ENCODE measurements at places on chromosomes 7 and 10.

DNA sequence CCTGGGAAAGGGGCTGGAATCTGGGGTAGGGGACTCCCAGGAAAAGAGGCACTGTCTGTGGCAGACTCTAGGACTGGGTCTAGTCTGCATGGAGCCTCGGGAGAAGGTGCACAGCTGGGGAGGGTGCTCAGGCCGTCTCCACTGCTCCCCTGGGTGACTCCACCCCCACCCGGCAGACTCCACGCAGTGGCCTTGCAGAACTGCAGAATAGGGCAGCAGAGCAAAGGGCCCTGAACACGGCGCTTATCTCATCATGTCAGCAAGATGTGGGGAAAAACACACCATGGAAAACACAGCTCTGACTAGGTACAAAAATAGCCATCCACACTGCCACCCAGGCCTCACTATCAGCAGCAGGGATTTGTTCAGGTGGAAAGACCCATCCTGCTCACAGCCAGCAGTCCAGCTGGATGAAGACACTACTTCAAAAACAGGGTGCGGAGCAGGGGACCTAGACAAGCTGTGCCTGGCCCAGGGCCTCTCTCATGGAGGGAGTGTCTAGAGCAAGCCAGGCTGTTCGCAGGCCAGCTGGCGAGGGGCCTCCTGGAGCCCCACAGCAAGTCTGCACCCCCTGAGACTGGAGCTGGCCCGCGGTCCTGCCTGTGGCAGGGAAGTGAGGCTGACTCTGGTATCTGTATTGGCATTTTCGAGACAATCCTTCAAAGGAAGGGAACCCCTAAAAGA is 11.7 kb downstream of the MAT1A start:
- no peak for DNase-seq

- DNase-seq, result no peak
These were observed 54.5 kb downstream of the CAV1 start for GRCh38 chr7:116579322-116579721.

DNA sequence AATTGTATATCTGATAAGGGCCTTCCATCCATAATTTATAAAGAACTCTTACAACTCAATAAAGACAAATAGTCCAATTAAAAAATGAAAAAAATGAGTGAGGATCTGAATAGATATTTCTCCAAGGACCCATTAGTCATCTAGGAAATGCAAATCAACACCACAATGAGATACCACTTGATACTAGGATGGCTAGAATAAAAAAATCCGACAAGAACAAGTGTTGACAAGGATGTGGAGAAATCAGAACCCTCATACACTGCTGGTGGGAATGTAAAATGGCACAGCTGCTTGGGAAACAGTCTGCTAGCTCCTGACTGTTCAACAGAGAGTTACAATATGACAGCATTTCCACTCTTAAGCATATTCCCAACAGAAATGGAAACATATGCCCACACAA is 24.6 kb downstream of the ALOX5 start:
- DNase-seq, result no peak

- DNase-seq, result no peak
These were observed 143.5 kb downstream of the ADCY1 start for GRCh38 chr7:45717537-45718235.

DNA sequence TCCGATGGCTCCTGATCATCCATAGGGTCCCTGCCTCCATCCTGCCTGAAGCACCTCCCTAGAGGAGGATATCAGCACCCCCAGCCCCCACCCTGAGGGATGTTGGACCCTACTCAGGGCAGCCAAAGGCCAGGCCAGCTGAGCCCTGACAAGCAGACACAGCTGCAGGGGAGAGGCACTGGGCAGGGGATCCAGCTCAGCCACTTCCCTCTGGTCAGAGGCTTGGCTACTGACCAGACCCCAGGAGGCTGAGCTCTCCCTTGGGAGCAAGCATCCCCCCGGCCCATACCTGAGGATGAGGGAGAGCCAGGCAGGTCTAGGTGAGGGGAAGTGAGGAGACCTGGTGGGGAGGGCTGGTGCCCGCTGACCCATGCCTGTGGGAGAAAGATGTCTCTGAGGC is 6.6 kb downstream of the LDB3 start:
- DNase-seq, result no peak

- DNase-seq, result no peak
These were observed 148.6 kb upstream of the SVIL start for GRCh38 chr10:29783201-29783947.

GRCh38 chr7:79923953-79924352 is 210.7 kb upstream of the GNAI1 start:
- no peak for DNase-seq

GRCh38 chr10:131048606-131049005 is 262.9 kb downstream of the TCERG1L start:
- no peak for DNase-seq

GRCh38 chr10:78542521-78542920 is 508.9 kb downstream of the RPS24 start:
- no peak for DNase-seq

Data from activated CD4-positive, alpha-beta T cell treated with anti-CD3 and anti-CD28 coated beads, Interleukin-2, Interleukin-4, amounts not matched to agents 100 ng/mL and 50 ng/mL, durations not matched to agents 16 hours and 8 hours (primary cell).